Kasumi-1 (cell line): ENCODE measurements at places on chromosomes 6 and 20.
A peak's percentile ranks its signal among the peaks of the same experiment; 100 is the strongest.

DNA sequence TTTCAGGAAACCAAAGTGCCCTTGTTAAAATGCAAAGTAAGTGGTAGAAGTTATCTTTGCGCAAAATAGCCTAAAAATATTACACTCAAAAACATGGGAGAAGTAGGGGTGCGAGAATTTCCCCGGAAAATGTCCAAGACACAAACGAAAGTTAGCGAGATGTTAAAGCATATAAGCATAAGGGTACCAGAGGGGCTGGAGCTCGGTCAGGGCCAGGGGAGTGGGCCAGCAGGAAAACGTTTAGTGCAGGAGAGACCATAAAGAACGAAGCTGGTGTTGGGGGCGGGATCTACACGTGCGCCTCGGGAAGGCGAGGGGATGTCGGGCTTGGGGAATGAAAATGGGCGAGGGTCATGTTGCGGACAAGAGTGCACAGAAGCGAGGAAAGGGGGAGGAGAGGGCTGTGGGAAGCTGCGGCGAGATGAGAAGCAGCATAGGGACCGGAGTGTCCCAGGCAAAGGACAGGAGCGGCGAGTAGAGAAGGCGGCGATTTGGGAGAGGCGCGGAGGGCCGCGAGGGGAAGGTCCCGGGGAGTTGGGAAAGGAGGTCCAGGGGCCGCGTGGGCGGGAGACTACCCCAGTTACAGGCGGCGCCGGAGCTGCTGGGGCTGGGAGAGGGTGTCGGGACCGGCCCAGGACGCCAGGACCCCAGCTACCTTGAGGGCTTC is 600 bp downstream of the XPO5 start:
- DNase-seq: peak; percentile 43

- DNase-seq: no peak
Measured at GRCh38 chr6:96621983-96622382, 59.1 kb downstream of the FHL5 start.

DNA sequence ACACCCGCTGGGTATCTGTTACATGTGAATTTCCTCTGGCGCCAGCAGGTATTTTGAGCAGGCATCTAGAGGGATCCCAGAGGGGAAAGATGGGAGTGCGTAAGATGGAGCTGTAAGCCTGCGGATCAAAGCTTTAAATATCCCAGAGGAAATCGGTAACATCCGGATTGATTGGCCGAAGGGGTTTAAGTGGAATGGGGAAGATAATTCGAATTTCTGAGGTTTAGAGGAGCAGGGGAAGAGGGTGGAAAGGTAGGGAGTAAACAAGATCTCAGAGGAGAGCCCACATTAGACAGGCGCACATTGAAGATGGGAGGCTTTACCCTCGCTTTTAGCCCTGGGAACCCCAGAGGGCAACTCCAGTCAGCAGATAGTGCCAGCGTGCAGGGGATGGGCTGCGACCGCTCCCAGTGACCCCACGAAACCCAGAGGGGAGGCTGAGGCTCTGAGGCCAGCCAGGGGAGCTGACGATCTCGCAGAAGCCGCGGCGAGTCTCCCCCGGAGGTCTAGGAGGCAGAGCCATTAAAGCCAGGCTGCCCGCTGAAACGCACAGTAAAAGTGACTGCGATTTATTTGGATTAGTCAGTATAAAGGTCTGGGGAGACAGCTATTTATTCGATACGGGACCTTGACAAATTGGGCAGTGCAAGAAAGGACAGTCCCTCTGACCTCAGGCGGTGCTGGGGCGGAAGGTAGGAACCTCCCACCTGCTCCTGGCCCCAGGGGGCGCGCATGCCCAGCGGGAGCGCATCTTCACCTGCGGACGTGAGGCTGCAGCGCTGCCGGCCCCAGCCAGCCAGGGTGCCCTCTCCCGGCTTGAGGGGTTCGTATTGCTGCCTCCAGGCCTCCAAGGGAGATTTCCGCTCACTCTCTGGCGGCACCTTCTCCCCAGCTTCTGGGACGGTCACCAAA is 34.3 kb upstream of the TCF21 start:
- no peak for DNase-seq

- no peak for DNase-seq
Measured at GRCh38 chr6:34709386-34709785, 12.8 kb upstream of the ILRUN start.

DNA sequence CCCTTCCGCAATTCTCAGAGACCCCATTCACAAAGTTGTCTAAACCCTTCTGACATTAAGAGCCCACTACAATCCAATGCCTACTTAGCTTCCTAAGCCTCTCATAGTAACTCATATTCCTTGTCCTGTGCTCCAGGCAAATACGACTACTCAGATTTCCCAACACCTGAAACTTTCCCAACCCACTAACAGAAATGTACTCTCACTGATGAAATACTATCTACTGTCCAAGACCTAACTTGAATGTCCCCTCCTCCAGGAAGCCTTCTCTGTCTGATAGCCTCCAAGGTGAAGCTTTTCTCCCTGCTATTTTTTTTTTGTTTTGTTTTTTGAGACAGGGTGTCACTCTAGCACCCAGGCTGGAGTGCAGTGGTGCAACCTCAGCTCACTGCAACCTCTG is 30.4 kb downstream of the GPLD1 start:
- no peak for DNase-seq

- DNase-seq: no peak
Measured at GRCh38 chr6:156169371-156169770, 607.8 kb upstream of the ARID1B start.

DNA sequence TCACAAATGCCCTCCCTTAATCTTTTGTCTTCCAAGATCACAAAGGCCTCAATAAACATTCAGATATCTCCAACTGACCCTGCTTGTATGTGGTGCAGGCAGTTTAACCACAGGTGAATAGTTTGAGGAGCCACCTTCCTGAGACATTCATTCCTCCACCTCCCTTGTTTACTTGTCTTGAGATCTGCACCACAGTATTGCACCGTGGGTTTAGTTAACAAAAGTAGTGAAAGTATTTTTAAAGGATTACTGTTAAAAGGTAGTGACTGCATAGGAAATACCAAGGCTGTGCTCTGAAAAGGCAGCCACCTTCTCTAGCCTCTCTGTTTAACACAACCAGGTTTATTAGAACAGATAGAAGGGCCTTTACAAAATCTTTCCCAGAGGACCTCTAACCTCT is 46.5 kb downstream of the SESN1 start:
- no peak for DNase-seq

DNA sequence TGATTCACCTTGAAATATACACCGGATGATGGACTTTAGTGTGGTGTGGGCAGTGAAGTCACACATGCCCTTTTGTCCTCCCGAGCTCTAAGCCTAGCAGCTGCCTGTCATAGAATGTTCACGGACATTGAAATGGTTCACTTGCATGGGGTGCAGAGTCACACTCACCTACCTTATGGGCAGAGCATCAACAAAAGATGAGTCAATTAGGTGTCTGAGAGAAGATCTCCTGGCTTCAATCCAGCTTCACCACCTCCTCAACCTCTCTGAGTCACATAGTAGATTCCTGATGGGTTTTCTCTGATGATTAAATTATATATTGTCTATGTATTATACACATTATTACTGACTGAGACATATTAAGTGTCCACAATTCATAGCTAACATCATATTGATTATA is 48.1 kb upstream of the HLA-E start:
- no peak for DNase-seq

DNA sequence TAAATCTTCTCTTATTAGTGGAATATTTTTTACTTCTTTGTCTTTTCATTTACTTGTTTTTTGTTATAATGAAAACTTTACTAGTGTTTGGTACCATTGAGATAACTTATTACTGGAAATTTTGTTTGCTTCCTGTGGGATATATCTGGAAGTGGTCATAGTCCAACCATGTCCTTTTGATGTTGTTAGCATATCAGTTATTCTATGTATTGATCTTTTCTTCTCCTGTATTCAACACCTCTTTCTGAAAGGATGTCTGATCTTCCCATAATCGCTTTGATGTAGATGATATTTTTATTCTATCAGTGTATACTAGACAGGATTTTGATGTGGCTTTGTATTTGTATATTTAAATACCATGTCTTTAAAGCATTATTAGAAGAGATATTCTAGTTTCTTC is 17.0 kb downstream of the ZNF451 start:
- DNase-seq: no peak

GRCh38 chr20:40506537-40506939 is 182.5 kb downstream of the MAFB start:
- DNase-seq: peak; percentile 93

- peak; percentile 36 for DNase-seq
Measured at GRCh38 chr6:6105472-6106036, 98.8 kb upstream of the NRN1 start.

DNA sequence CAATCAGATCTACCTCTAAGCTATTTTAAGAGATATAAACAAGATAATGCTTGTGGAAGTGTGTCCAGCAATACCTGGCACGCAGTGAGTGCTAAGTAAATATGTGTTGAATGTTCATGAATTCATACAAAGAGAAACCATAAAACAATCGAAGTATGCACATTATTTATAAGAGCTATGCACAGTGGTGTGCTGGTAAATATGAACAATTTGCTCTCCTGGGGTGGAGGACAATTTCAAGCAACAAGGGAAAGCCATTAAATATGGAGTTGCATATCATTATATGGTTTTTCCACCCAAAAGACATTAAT is 526.6 kb upstream of the MARCKS start:
- DNase-seq: no peak

DNA sequence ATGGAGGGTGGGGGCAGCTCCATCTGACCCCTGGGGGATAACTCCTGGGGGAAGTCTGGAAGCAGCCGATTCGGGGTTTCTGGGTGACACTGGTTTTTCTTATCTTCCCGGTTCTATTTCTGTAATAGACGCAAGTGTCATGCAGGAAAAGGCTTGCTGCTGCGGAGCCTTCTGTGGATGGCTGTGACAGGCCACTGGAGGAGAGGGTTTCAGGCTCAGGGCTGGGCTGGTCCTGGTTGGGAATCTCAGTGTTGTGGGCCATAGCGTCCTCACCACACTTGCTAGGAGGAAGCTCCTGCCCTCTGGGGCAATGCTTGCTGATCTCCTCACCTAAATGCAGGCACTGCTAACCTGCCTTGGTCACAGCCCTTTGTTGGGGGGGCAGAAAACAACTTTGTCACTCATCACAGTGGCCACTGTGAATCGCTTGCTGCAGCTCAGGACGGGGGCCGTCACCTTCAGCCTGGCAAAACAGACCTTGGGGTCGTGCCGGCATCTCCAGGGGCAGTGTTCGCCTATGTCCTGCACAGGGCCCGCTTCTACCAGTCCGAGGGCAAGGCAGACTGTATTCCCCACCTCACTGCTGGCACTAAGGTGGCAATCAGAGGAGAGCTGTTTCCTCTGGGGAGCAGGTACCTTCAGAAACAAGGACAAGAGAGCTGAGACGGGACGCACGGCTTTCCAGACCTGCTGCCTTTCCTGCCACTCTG is 4.4 kb upstream of the TUBB1 start:
- no peak for DNase-seq

DNA sequence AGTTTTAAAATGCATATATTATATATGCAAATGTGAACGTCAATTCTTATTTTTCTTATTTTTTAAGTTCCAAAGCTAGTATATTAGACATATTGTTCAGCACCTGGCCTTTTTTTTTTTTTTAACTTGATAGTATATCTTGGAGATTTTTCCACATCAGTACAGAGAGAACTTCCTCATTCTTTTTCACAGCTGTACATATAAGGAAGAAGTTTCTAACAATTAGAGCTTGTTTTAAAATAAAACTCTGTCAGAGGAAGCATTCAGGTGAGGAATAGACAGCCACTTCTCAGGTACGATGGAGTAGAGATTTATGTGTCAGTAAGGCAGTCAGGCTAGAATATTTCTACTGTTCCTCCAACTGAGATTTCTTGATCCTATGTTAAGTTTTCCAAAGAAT is 233.1 kb upstream of the SUPT3H start:
- DNase-seq: peak; percentile 11

GRCh38 chr20:23596579-23597250 is 9.0 kb downstream of the CST9 start:
- no peak for DNase-seq

GRCh38 chr6:144753023-144753705 is 468.0 kb downstream of the UTRN start:
- DNase-seq: no peak

GRCh38 chr20:62828511-62829230 is 11.8 kb downstream of the COL9A3 start:
- DNase-seq: no peak

DNA sequence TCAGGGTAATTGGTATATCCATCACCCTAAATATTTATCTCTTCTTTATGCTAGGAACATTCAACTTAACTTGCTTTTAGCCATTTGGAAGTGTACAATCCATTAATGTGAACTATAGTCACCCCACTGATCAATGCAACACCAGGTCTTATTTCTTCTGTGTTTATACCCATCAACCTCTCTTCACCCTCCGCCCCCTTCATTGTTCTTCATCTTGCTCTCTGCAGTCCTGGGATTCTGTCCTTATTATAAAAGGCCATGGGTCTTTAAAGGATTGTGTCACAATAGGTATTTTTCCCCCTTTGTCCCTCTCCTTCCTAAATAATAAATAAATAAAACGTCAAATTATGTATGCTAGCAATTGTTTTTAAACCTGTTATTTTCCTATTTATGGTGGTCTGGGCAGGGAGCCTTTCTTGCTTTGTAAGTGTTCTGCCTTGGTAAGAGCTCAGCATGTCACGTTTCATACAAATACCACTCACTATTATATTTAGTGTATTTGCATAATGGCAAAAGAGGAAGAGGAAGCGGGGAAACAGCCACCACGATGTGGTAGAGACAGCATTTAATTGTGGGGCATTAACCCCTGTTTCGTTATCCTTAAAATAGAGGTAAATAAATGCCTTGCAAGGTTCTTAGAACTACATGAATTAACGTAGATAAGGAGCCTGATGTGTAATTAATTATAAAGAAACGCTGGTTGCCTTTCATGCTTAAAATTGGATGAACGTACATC is 1.9 kb downstream of the ABRACL start:
- peak; percentile 82 for DNase-seq

DNA sequence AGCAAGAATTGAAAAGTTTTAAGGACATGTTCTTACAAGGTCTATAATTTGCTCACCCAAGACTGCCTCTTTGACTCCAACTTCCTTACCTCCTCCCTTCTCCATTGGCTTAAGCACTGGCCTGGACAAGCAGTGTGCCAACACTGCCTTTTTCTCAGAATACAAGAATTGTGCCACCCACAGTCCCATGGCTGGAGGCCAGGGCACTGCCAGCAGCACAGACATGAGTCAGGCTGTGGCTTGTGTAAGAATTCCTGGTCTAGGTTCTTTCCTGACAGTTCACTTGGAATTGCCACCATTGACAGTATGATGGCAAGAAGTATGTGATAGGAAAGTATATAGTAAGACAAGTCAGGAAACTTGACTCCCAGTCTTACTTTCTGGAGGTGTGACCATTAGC is 202.7 kb upstream of the MARCKS start:
- no peak for DNase-seq
